ENCODE measurements at places on chromosomes 5 and 9. TPM values are rescaled to one million over a fixed set of nuclear protein-coding genes. Genes with fewer than 3 reads are reported as not detected.

DNA sequence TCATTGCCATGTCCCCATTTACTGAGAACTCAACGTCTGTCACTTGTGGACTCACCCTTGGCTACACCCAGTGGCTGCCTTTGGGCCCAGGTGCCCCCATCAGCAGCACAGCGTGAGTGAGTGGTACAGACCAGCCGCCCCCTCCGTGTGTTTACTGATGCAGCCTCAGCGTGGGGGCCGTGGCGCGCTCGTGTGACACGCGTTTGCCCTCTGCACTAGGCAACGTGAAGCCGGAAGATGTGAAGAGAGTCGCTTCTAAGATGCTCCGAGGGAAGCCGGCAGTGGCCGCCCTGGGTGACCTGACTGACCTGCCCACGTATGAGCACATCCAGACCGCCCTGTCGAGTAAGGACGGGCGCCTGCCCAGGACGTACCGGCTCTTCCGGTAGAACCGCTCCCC is 12.4 kb downstream of the PMPCA start:
- no peaks in the 10 kb centered on the region for H3K4me1 ChIP-seq
- H3K27me3 ChIP-seq: no peaks in the 10 kb centered on the region
- H3K36me3 ChIP-seq: peaks cover 27% of the 10 kb centered on the region
- no peak overlapping the region for H3K27ac ChIP-seq
- no peak overlapping the region for H3K4me3 ChIP-seq

DNA sequence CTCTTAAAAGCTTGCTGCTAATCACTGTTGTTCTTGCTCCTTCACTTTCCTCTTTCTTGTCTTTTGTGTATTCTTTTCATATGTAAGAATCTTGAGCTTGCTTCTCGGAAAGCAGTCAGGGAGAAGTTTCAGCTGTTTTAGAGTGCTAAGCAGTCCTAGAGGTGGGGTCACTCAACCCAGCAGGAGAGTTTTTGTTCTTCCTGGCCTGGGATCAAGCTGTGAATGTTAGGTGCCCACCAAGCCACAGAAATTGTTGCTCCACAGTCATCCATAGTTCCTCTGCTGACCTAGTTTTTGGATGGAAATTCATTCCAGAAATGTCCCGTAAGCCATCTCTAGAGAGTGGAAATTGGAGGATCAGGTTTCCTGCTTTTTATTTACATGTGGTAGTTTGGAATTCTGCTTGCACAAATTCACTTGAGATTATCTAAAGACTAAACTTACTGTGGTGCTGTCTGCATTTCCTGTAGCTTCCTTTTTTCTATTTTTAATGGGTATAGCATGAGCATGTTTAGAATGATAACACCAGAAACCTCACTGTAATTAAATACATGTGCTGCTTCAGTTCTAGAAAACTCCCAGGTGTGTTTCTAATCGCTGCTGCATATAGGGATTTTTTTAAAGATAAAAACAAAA is 108.7 kb downstream of the MAST4 start:
- no peak overlapping the region for H3K27ac ChIP-seq
- H3K4me1 ChIP-seq: no peaks in the 10 kb centered on the region
- no peak overlapping the region for H3K4me3 ChIP-seq
- no peak for DNase-seq
- H3K36me3 ChIP-seq: no peaks in the 10 kb centered on the region

- H3K27ac ChIP-seq: no peak overlapping the region
- no peak for DNase-seq
- H3K4me1 ChIP-seq: no peaks in the 10 kb centered on the region
- H3K36me3 ChIP-seq: no peaks in the 10 kb centered on the region
- H3K4me3 ChIP-seq: no peak overlapping the region
Observed at GRCh38 chr5:40383749-40384651, 295.7 kb upstream of the PTGER4 start.

GRCh38 chr5:44774279-44774880 is 34.4 kb upstream of the MRPS30 start:
- H3K4me1 ChIP-seq: no peaks in the 10 kb centered on the region
- no peaks in the 10 kb centered on the region for H3K27me3 ChIP-seq
- H3K4me3 ChIP-seq: no peak overlapping the region
- DNase-seq: peak; percentile 34

DNA sequence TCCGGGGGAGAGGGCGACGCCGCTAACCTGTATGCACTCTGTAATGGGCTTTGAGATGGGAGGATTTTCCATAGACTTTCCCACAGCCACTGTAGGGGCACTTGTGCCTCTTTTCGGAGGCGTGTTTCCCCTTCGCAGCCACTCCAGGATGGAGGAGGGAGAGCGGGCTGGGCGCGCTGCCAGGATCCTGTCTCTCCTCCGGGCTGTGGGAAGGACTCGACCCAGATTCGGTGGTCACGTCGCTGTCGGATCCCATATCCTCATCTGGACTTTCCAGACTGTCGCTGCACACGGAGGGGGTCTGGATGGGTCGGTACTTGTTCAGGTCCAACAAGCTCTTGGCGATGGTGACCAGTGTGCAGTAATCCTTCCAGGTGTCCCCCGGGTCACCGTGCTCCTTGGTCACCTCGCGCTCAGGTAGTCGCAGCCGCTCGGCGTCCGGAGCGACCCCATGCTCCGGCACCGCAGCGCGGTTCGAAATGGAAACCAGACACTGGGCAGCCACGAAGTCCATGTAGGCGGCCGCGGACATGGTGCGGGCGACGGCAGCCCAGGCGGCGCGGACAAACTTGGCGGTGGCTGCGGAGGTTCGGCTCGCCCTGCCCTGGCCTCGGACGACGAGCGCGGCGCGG is 1.5 kb downstream of the KLF9 start:
- H3K27ac ChIP-seq: peak overlapping the region; percentile 80
- no peaks in the 10 kb centered on the region for H3K27me3 ChIP-seq
- H3K4me3 ChIP-seq: peak overlapping the region; percentile 74
- peak; percentile 37 for DNase-seq
- peaks cover 46% of the 10 kb centered on the region for H3K4me1 ChIP-seq

DNA sequence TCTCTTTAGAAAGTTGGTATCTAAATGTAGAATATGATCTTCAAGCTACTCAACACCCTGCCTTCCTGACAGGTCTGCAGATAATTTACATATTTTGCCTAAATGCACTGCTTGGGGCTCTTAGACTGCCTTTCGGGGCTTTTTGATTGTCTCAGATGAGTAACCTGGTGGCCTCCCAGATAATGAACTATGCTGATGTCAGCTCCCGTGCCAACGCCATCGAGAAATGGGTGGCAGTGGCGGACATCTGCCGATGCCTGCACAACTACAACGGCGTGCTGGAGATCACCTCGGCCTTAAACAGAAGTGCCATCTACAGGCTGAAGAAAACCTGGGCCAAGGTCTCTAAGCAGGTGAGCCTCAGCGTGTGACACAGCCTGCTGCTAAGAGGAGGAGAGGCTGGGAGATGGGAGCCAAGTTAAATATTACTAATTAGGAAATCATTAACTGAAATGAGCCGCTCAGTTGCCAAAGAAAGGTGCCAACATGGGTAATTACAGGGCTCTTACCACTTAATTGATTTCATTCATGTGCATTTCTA is 20.8 kb upstream of the CKMT2 start:
- no peaks in the 10 kb centered on the region for H3K27me3 ChIP-seq
- no peak overlapping the region for H3K27ac ChIP-seq
- peaks cover 13% of the 10 kb centered on the region for H3K36me3 ChIP-seq
- no peak for DNase-seq
- H3K4me3 ChIP-seq: no peak overlapping the region

DNA sequence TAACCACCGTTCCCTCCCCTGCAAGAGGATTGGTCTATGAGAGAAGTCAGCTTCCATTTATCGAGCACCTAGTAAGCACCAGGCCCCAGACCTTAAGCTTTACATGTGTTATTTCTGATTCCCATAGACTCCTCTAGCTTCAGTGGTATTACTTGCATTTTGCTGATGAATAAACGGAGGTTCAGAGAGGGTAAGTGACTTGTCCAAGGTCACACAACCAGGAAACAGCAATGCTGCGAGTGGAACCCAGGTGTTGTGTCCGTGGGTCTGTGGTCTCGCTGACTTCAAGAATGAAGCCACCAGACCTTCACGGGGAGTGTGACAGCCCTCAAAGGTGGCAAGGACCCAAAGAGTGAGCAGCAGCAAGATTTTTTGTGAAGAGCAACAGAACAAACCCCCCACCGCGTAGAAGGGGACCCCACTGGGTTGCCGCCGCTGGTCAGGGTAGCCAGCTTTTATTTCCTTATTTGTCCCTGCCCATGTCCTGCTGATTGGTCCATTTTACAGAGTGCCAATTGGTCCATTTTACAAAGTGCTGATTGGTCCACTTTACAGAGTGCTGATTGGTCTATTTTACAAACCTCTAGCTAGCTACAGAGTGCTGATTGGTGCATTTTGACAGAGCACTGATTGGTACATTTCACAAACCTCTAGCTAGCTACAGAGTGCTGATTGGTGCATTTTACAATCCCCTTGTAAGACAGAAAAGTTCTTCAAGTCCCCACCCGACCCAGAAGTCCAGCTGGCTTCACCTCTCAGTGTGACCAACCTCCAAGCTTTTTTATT is 29.1 kb upstream of the KCNIP1 start:
- no peak for DNase-seq
- no peaks in the 10 kb centered on the region for H3K36me3 ChIP-seq
- H3K4me3 ChIP-seq: no peak overlapping the region
- no peak overlapping the region for H3K27ac ChIP-seq

GRCh38 chr5:124806373-124807077 is 60.1 kb upstream of the ZNF608 start:
- H3K27me3 ChIP-seq: no peaks in the 10 kb centered on the region
- no peak overlapping the region for H3K27ac ChIP-seq
- DNase-seq: peak; percentile 73
- H3K36me3 ChIP-seq: no peaks in the 10 kb centered on the region
- peaks cover 16% of the 10 kb centered on the region for H3K4me1 ChIP-seq

- no peak overlapping the region for H3K4me3 ChIP-seq
- DNase-seq: no peak
- no peak overlapping the region for H3K27ac ChIP-seq
- peaks cover 34% of the 10 kb centered on the region for H3K4me1 ChIP-seq
Observed at GRCh38 chr9:70569070-70569772, 154.8 kb upstream of the KLF9 start.

The LCP2 gene
- not detected for total RNA-seq

The INSYN2B gene
- not detected for total RNA-seq

The SUB1 gene
- total RNA-seq: 693 TPM

The CCNI2 gene
- total RNA-seq: not detected

The FAM13B gene
- 11.8 TPM for total RNA-seq

All from HepG2 (cell line).